ENCODE measurements at places on chromosomes 3 and 15. TPM values are rescaled to one million over a fixed set of nuclear protein-coding genes. Genes with fewer than 3 reads are reported as not detected.

Gene SAMMSON
- not detected for polyA plus RNA-seq

Gene STRIT1
- polyA plus RNA-seq, result 49.3 TPM

Gene SI
- polyA plus RNA-seq, result not detected

Gene SLC2A2
- polyA plus RNA-seq, result not detected

Gene KCNMB3
- 4.7 TPM for polyA plus RNA-seq

Gene GUCA1C
- not detected for polyA plus RNA-seq

Gene WNT5A
- polyA plus RNA-seq, result 10.6 TPM
